ENCODE measurements at places on chromosomes 3 and 15.

- no peak for DNase-seq
Observed at GRCh38 chr3:72593881-72594397, 254.3 kb downstream of the SHQ1 start.

GRCh38 chr15:42070279-42070975, 23.9 kb downstream of the PLA2G4D start:
- no peak for DNase-seq

DNA sequence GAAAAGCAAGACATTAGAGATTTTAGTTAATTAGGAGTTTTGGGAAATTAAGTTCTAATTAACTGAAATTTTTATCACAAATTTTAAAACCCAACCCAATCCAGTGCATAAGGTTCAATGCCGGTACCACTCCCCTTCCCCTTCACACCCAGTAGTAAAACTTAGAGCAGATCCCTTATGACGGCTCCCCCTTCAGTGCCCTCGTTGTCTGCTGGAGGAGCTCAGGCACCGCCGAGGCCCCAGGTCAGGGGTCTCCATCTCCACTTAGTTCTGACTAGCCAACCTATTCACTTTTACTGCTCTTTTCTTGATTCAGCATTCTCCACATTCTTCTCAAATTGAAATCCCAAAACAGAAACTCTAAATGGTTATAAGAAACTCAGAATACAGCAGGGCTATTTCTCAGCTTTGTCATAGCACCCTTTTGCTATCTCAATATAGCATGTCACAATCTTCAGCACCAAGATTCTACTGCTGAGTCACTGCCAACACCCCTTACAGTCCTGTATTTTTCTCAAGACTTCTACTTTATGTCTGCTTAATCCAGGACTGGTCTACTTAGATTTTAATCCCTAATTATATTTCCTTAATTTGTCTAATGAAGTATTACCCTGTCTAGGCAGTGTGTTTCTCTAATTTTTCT, 39.8 kb downstream of the TUBGCP4 start:
- no peak for DNase-seq

DNA sequence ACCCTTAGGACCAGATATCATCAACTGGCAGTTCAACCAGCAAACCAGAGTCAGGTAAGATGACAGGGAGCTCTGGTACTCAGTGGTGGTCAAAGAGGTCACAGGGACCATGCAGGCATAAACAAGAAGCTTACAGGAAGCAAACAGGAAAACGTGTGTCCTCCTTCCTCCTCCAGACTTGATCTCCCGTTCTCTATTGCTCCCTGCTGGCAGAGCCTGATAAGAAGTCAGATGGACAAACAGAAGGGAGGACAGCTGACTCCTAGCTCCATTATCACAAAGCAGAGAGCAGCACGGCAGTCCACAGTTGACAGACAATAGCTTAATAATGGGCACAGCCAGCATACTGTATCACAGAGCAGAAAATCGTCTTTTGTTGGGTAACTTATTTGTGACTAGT, 156.5 kb upstream of the SLC2A2 start:
- no peak for DNase-seq

GRCh38 chr15:49863431-49864224, 242.8 kb downstream of the DTWD1 start:
- DNase-seq, result no peak

GRCh38 chr15:75360391-75360790, 8.0 kb downstream of the MAN2C1 start:
- DNase-seq, result no peak

- no peak for DNase-seq
Observed at GRCh38 chr3:15264486-15264885, 58.4 kb downstream of the CAPN7 start.

DNA sequence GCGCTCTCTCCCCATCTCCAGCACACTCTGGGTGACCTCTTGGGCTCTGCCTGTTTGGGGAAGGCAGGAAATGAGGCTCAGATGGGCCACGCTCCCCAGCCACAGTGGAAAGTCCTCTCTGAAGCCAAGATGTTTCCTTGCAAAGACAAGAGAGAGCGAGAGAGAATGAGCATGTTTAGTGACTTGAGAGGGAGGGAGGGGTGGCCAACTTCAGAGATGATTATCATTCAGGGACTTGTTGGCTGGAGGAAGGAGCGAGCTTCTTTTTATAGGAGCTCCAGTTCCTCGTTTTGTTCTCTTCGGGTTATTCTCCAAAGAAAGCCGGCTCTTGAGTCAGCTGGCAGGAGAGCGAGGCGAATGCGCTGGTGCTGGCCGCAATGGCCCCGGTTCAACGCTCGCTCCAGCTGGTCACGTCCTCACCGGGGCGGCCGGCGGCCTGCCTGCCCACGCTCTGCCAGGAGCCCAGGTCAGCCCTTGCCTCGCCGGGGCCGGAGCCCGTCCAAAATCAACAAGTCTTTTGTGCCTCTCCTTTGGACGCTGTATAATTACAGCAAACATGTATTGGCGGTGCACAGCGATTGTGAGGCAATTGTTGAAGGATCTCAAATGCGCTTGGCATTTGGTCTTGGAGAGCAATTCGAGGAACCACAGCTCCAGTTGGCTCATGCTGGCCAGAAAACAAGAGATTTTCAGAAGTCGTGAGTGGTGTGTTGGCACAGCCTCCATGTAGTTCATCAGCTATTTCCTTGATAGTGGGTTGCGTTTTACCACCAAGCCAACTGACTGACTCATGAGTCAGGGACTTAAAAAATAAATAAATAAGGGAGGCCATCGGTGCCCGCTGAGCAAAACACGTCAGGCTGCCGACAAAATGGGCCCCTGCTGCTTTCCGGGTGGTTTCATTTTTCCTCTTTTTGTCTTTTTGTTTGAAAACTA, 288.6 kb downstream of the UACA start:
- no peak for DNase-seq

DNA sequence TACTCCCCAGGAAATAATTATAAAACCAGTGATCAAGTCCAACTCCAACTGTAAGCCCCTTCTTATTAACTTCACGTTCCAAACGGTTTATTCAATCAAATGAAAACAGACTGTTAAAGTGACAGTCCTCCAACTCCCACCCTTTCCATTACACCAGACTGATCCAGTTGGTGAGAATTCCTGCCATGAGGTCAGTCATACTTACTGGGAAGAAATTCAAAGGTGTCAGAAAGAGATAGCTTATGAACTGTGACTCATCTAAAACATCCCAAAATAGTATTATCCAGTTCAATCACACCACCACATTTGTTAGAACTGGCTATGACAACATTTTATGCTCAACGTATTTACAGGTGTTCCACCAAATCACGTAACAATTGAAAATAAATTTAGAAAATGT, 19.5 kb downstream of the SMARCC1 start:
- DNase-seq, result no peak

GRCh38 chr3:173238091-173238490, 97.1 kb upstream of the SPATA16 start:
- DNase-seq, result no peak

GRCh38 chr3:183386651-183387050, 41.8 kb downstream of the MCF2L2 start:
- DNase-seq, result no peak

DNA sequence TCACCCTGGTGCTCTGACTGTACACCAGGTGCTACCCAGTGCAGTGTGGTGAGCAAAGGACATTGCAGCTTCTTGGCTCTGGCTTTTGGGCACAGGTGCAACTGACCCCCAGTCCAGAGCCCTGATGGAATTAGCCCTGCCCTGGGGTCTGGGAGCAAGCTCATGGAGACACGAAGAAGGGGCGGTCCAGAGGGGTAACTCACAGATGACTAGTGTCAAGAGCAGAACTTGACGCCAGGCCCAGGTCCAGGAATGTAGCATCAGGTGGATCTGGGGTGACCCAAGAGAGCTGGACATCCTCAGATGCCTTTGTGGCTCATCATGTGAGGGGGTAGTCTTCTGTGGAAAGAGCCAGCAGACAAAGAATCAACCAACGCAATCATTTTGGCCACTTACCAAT, 88.9 kb downstream of the ASB7 start:
- no peak for DNase-seq

GRCh38 chr3:66622756-66623457, 122.1 kb upstream of the LRIG1 start:
- DNase-seq, result no peak

- no peak for DNase-seq
Observed at GRCh38 chr15:86077070-86077469, 2.6 kb upstream of the AGBL1 start.

- no peak for DNase-seq
Observed at GRCh38 chr3:122947738-122948137, 79.8 kb downstream of the SEMA5B start.

DNA sequence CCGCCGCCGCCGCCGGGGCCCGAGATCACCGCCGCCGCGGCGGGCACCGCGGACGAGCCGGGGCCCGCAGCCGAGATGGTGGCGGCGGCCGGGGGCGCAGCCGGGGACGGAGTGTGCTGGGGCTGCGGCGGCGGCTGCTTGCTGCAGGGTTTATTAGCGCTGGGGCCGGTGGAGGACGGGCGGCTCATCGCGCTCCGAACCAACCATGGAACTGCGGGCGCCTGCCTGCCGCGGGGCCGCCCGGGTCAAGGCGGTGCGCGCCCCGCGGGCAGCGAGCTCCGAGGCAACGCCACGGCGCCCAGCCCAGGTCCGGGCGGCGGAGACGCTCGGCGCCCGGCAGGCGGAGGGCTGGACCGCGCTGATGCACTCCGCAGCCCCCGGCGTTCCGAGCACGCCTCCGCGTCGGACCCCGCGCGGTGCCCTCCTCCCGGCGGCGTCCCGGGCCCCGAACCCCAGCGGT, 277 bp downstream of the SIAH2 start:
- DNase-seq, result no peak

- peak; percentile 18 for DNase-seq
Observed at GRCh38 chr3:133506215-133506901, 67.1 kb upstream of the CDV3 start.

DNA sequence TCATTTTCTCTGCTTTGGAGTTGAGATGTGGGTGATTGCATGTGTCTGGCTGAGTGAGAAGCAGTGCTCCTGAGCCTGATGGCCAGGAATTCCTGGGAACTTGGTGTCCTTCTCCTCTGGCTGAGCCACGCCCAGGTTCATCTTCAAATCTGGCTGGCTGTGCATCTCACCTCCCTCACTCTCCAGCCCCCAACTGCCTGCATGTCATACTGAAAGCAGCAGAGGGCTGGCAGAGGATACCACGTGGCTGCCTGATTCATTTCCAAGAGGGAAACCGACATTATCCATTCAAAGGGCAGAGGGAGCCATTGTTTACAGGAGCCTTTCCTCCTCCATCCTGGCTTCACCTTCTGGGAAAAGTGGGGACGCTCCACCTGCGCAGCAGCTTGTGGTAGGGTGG, 57.4 kb downstream of the ABHD5 start:
- no peak for DNase-seq

DNA sequence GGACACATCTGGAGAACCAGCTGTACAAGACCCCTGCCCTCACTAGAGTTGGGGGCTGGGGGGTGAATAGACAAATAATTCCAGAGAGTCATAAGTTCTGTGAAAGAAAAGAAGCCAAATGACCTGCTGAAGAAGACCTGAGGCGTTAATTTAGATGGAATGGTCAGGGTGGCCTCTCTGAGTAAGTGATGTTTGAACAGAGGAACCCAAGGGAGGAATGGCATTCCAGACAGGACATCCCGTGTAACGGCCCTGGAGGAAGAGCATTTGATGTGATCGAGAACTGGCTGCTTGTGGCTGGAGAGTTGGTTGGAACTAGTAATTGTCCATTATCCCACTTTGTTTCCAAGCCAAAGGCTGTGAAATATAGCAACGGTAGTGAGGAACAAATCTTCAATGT, 1.7 kb downstream of the NR2C2 start:
- no peak for DNase-seq

DNA sequence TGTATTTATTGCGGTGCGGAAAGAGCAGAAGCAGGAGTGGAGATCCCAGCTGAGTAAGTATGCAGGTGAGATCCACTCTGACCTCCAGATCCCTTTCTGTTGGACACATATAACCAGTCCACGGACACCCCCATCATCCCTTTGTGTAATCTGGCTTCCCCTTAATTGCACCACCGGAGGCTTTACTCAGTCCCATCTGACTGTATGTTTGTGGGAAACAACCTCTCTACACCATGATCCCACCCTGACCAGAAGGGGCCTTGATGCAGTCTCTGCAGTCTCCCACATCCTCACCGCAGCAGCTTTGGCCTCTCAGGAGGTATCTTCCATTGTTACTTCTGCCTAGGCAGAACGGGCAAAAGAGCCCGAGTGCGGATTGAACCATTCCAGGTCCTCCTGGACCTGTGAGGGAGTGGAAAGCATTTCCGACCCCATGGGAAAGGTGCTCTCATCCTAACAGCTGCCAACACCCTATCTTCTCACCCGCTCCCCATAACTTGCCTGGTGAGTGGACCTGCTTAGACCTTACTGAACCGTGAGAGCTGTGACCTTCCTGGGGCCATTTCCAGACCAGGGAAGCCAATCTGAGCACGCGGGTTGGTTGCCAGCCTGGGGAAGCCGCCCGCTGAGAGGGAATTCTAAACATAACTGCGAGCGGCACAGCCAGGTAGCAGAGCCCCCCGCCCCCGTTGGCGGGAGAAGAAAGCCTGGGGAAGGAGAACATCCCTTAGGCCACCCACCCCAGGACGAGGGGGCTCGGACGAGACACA, 1.1 kb downstream of the SLCO2A1 start:
- no peak for DNase-seq

DNA sequence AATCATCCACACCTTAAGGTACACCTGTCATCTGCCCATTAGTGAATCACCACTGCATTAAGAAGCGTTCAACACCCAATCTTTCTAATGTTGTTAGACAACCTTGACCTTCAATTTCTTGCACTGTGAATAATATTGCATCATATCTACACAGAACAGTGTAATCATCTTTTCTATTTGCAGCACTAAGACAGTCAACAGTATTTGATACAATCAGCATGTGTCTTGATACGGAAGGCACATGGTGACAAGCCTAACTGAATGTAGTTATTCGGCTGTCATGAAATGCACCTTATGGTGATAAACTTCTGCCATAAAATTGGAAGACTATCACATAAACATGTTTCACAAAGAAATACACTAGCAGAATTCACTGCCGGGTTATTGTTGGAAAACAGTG, 253.9 kb upstream of the THRB start:
- DNase-seq, result no peak

GRCh38 chr15:67228286-67228685, 26.2 kb downstream of the AAGAB start:
- DNase-seq, result no peak

DNA sequence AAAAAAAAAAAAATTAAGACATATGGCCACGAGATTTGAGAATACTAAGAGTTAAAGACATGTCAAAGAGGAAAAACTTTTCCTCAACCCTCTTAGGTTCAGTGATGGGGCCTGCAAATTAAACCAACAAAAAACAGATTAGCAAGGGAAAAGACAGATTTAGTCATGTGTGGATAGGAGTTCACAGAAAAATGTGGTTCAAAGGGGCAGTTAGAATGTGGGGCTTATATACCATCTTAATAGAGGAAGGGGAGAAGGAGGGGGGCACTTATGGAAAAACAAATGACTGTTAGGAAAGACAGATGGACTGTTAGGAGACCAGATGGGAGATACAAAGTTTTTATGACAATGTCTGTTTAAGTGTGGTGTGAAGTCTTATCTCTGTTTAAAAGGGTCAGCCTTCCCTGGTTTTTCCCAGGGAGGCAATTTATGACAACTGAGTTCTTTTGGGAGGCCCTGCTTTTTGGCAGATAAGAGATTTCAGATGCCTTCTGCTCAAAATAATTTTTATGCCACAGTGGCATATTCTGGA, 68.7 kb upstream of the FURIN start:
- DNase-seq, result no peak

All from activated CD4-positive, alpha-beta T cell treated with anti-CD3 and anti-CD28 coated beads, Interleukin-2, amount 50 U/mL, for 48 hours (primary cell).